ENCODE measurements at places on chromosomes 6 and 20.
A peak's percentile ranks its signal among the peaks of the same experiment; 100 is the strongest.

GRCh38 chr20:23050847-23051627 lies 1.6 kb upstream of the THBD start:
- DNase-seq = no peak
- H3K36me3 ChIP-seq = no peaks in the 10 kb centered on the region
- no peaks in the 10 kb centered on the region for H3K4me1 ChIP-seq
- no peak overlapping the region for H3K4me3 ChIP-seq

DNA sequence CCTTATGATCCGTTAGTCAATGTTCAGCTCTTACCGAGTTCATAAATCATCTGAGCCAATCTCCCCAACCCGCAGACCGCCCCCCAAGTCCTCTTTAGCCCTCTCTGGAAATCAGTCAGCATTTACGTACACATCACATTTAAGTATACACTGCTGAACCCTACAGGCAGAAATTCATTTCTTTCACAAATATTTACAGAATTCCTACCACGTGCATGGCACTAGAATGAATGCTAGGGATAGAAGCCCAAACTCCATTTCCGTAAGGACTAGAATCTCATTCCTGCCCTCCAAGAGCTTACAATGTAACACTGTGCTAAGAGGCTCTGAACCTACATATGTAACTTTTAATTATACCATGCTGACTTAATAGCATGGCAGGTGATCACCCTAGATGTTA lies 1.8 kb downstream of the OSER1 start:
- H3K4me3 ChIP-seq = peak overlapping the region; percentile 95
- H3K4me1 ChIP-seq = peaks cover 14% of the 10 kb centered on the region

DNA sequence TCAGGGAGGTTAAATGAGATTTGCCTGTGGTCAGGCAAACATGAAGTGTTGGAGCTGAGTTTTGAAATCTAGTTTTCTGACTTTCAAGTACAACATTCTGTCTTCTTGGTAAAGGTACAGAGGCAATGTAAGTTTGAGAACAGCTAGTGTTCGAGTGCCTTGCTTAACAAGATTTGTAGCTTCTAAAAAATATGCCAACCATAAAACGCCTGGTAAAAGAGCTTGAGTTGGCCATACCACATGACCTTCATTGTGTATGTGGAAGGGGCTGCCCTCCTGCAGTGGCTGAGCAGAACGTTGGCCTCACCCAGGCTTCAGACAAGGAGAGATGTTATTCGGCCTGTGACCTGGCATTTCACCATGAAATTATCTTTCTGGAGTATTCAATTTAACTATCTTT lies 86.5 kb downstream of the MAP7 start:
- H3K27me3 ChIP-seq = peaks cover 25% of the 10 kb centered on the region
- no peak overlapping the region for H3K4me3 ChIP-seq
- no peak overlapping the region for H3K27ac ChIP-seq
- no peaks in the 10 kb centered on the region for H3K36me3 ChIP-seq
- no peak for DNase-seq

DNA sequence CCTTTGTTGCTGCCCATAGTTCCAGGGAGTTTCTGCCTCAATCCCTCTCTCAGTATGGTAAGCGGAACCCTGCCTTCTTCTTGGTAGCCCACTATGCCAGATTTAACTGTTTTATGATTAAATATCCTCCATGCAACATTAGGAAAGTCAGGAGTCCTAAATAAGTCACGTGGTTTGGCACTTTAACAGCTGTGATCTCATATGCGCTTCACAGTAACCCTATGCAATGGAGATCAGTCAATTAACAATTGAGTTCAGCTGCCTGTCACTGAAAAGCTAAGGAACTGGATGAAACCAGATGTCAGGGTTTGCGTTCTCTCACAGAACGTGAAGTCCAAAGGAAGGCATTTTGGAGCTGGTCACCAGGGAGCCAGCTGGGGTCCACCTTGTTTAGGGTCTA lies 81.6 kb downstream of the PSMB1 start:
- no peaks in the 10 kb centered on the region for H3K4me1 ChIP-seq
- no peaks in the 10 kb centered on the region for H3K27me3 ChIP-seq
- no peak overlapping the region for H3K27ac ChIP-seq
- H3K4me3 ChIP-seq = no peak overlapping the region
- H3K36me3 ChIP-seq = no peaks in the 10 kb centered on the region
- DNase-seq = no peak

- H3K4me1 ChIP-seq = no peaks in the 10 kb centered on the region
- H3K27me3 ChIP-seq = 0 out of 2 replicates have a peak, but pooled peaks cover 4% of the 10 kb centered on the region
- no peak overlapping the region for H3K27ac ChIP-seq
- DNase-seq = no peak
- H3K4me3 ChIP-seq = no peak overlapping the region
Observed at GRCh38 chr20:38630727-38631126, 29.1 kb downstream of the ARHGAP40 start.

DNA sequence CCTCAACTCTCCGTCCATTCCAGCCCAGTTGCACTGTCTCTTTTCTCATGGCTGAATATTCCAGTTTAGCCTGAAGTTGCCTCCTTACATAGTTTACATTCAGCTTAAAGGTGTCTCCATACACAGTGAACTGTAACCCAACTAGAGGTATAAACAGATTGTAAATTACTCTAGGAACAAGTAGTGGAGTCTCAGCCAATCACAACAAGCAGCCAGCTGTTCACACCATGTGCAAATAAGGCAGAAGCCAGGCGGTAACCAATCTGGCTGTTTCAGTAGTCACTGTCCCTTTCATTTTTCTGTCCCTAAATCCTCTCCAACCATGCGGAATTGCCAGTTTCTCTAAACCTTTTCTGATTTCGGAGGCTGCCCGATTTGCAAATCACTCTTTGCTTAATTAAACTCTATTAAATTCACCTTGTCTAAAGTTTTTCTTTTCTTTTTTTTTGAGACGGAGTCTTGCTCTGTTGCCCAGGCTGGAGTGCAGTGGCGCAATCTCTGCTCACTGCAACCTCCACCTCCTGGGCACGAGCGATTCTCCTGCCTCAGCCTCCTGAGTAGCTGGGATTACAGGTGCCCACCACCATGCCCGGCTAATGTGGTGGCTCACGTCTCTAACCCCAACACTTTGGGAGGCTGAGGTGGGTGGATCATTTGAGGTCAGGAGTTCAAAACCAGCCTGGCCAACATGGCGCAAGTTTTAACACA lies 37.6 kb upstream of the GFOD1 start:
- H3K4me1 ChIP-seq = peaks cover 39% of the 10 kb centered on the region
- peak overlapping the region; percentile 91 for H3K27ac ChIP-seq
- no peak overlapping the region for H3K4me3 ChIP-seq
- H3K27me3 ChIP-seq = no peaks in the 10 kb centered on the region

Data from MM.1S (cell line).